Heart left ventricle (tissue), 16 donors: ENCODE measurements at places on chromosomes 1 and 21. TPM values are rescaled to one million over a fixed set of nuclear protein-coding genes. Genes with fewer than 3 reads are reported as not detected.

The PM20D1 gene
- 0.51 TPM for total RNA-seq

The IFI16 gene
- total RNA-seq = 25.6 TPM

The CHODL gene
- total RNA-seq = 0.16 TPM

The SV2A gene
- 0.20 TPM for total RNA-seq

The NRDC gene
- total RNA-seq = 117 TPM

The ST6GALNAC5 gene
- 0.81 TPM for total RNA-seq

The CAPN9 gene
- total RNA-seq = 0.31 TPM

GRCh38 chr1:47774986-47775834 is 222.0 kb downstream of the TRABD2B start:
- peak; percentile 22 for DNase-seq

DNA sequence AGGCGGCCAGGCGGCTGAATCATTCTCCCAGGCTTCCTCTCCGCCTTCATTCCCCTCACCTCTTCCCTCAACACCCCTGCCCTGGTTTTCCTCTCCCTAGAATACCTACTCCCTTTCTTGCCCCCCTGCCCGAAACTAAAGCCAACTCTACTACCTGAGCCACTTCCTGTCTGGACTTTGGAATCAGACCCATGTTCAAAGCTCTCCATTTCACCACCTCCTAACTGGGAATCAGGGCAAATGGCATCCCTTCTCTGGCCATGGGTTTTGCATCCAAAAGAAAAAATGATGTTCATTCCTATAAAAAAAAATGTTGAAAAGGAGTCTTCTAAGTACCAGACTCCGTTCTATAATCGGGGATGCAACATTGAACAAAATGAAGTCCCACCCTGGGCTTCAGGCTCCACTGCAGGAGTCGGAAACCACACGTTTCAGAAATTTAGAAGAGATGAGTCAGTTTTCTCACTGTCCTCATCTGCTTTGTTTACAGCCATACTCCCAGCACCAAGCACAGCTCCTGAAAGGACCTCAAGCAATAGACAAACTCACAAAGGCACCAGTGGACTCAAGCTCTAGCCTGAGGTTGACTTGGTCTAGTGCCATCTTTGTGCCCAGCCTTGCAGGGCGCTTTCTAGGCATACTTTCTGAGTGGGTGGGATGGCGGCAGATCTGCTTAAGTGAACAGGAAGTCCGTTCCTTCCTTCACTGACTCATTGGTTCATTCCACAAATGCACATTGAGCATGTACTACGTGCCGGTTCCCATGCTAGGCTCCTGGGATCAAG is 176.2 kb downstream of the IGSF21 start:
- DNase-seq = no peak

DNA sequence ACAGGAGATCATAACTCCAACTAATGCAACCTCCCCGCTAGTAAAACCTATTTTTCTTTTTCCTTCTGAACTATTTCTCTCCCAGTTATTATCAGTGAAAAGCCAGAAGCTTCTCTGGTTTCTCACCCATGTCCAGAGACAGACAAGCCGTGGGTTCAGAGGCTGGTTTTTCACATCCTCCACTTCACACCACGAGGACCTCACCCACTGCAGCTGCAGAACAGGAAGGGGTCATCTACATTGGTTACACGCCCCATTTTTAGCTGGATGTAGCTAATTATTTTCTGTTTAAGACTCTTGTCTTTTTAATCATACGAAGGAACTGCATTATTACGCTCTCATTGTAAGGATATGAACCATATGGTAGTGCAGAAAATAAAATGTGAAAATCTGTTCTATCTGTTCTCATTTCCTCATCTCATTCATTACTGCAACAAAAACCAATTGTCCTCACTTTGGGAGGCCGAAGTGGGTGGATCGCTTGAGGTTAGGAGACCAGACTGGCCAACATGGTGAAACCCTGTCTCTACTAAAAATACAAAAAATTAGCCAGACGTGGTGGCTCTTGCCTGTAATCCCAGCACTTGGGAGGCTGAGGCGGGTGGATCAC is 39.1 kb upstream of the CLDN14 start:
- DNase-seq = no peak

GRCh38 chr1:228006034-228006785 is 588 bp upstream of the WNT3A start:
- DNase-seq = no peak

GRCh38 chr1:44521378-44522080 is 116.5 kb downstream of the RNF220 start:
- DNase-seq = no peak

DNA sequence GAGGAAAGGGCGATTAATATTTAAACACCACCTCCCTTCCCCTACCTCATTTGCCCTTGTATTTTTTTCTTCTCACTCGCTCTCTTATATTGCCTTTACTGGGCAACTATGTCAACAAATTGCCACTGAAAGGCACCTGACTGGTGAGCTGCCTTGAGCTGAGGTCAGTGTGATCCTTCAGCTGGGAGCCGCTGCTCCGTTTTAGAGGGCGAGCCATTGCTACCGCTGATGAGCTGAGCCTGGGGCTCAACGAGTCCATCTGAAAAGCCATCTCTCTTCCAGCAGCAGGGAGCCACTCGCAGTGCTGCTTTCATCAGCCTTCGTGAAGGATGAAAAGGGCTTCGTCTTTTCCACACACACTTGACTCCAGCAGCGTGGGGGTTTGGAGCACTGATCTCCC is 108.0 kb upstream of the KIF26B start:
- DNase-seq = no peak

GRCh38 chr1:65065524-65066418 is 82.2 kb upstream of the AK4 start:
- peak; percentile 50 for DNase-seq

DNA sequence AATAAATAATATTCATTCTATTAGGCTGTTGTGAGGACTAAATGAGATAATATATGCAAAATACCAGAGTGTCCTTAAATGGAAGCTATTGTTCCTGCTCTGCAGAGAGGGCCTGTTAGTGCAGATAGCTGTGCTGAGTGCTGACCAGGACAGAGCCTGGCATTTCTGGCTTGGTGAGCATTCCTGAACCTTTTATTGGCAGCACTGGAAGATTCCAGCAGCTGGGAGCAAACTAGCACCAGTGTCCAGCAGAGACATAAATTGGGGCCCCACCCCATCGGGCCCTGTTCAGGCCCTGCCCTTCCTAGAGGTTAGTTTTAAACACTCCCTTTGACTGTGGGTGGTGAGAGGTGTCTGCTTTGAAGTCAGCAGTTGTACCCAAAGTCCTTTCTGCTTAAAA is 85.9 kb upstream of the GADD45A start:
- DNase-seq = peak; percentile 44

DNA sequence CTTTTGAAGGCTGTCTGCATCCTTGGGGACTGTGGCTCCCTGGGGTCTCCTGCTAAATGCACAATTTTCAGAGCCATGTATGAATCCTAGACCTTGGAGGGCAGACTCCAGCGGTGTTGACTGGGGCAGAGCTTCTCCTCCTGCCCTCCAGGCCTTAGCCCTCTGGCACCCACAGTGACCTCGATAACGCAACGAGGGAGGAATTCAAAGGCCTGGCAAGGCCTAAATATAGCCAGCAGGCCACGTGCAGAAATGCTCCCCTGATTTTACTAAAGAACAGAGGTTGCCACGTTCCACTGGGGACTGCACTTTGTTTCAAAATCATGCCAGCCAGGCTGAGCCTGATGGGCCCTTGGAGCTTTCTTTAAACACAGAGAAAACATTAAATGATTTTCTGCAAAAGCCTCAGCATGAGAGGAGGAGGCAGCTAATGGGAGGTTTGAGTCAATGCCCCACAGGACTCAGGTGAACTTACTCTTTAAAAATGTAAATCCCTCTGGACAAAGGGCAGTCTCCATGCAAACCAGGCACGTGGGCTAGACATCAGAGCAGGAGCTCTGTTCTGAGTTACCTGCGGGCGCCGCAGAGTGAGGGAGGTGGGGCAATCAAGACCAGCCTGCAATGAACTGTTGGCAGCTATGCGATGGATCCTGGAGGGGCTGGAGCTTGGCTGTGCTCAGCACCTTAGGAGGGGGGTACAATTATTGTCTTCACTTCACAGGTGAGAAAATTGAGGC is 28.0 kb downstream of the GRIK3 start:
- peak; percentile 46 for DNase-seq
